ENCODE measurements at places on chromosomes 11 and 22.

DNA sequence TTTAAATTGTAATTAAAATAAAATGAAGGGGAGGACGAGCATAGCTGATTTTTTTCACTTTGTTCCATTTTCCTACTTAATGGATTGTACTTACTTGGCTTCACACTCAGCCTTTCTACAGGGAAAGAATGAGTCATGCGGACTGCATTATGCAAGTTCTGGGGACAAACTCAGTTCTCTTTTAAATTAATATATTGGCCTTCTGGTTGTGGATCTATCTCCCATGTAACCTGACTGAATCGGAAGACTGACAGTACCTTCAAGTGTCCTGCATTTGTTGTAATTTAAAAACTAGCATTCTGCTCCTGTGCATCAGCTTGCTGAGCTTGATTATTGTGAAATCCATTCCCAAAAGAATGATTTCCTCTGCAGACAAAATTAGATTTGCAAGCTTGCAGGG is 12.2 kb downstream of the OR8D1 start:
- no peak for DNase-seq

DNA sequence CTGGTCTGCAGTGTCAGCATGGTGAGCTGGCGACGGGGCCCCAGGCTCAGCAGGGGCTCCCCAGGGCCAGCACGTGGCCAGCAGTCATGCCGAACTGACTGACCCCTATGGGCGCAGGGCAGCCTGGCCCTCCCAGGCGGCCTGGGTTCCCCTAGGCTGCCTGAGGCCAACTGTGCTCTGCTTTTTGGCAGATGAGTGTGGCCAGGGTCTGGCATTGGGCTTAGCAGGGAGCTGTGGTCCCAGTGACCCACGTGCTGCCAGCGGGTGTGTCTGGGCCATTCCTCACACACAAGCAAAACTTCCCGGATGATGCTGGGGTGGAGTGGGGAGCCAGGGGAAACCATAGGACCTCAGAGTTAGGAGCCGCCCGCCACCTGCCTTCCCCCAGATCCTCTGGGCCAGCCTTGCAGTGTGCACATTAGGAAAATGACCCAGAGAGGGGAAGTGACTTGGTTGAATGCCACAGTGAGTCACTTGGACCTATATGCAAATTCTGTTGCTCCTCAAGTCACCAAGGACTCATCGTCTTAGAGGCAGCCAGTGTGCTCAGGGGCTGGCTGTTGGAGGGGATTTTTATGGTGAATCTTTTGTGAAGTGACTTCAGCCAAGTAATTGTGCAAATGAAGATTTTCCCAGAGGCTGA is 6.5 kb downstream of the ADORA2A start:
- peak; percentile 20 for DNase-seq

GRCh38 chr11:80441821-80442220 is 1001.0 kb upstream of the TENM4 start:
- DNase-seq: no peak

GRCh38 chr11:87281496-87281895 is 243.8 kb downstream of the TMEM135 start:
- DNase-seq: peak; percentile 81

DNA sequence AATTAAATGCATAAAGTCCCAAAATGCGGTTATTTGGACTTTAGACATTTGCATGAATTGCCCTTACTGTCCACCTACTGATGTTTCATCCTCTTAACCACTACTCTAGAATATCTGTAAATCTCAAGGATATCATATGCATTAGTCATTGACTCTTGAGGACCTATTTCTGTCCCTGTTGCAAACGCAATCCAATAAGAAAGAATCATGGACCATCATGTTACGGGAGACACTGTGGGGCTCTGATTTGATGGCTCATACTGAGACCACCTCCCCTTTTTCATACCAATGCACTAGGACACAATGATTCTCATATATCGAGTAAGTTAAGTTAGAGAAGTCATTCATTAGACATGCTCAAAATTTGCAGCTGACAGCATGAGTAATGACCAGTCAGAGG is 14.4 kb downstream of the POU2AF2 start:
- no peak for DNase-seq

DNA sequence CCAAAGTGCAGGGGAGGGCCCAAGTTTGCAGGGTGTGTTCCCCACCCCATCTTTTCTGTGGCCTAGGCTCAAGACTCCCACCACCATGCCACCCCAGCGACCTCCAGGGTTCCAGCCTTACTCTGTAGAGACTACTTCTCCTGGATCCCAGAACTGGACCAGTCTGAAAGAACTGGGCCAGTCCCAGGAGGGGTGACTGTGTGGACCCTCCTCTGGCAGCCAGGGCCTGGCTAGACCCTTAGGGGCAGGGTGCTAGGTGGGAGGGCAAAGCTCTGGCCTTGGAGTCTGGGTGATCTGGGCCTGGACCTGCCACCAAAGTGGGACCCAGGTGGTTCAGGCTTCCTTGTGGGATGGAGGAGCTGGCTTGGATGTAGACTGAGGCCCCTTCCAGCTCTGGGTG is 41.8 kb upstream of the ACCSL start:
- DNase-seq: no peak

- no peak for DNase-seq
Measured at GRCh38 chr11:80327956-80328614, 887.3 kb upstream of the TENM4 start.

DNA sequence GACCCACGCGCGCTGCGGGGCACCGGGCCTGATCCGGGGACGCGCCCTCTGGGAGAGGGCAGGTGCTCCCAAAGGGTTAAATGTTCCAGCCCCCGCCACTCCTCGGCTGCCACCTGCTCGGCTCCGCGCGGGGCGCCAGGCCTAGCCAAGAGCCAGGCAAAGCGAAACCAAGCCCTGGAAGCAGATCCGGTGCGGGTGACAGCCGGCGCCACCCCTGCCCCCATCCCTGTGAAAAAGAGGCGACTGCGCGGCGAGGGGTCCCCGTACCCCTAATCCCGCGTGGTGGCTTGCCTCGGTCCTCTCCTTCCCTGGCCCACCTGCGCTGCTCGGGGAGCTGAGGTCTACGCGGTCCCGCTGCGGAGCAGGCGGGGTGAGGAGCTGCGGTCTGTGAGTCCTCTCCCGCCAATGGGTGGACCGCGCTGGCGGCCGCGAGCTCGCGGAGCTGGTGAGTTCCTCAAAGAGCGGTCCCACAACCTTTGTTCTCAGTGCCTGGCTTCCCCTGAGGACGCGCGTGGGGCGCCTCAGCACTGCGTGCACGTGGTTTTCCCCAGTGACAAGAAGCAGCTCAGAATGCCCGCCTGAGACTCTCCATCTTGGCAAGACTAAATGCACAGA is at the start of gene ME3:
ME3 (minus strand) TSS at position 610 of the 615 bp plus-strand sequence.
- DNase-seq: peak; percentile 59

DNA sequence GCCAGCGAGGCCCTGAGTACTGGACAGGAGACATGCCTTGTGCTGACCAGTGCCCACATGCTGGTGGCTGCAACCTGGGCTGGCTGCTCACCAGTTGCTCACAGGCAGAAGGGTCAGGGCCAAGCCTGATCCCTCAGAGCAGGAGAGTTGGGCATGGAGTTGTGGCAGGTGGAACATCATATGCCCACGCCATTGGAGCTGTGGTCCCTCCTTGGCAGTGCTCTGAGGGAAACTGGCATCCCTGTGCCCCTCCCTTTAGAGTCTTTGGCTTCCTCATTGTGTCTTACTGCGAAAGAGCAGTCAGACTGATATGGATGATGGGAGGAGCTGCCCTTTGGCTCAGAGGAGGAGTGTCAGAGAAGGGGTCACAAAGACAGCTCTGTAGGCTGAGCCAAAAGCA is 3.1 kb upstream of the MYEOV start:
- no peak for DNase-seq

All from fibroblast of gingiva (primary cell).